ENCODE measurements at places on chromosomes 12 and 14.
A peak's percentile ranks its signal among the peaks of the same experiment; 100 is the strongest.

- DNase-seq: no peak
Measured at GRCh38 chr12:122908915-122909314, 13.0 kb upstream of the VPS37B start.

DNA sequence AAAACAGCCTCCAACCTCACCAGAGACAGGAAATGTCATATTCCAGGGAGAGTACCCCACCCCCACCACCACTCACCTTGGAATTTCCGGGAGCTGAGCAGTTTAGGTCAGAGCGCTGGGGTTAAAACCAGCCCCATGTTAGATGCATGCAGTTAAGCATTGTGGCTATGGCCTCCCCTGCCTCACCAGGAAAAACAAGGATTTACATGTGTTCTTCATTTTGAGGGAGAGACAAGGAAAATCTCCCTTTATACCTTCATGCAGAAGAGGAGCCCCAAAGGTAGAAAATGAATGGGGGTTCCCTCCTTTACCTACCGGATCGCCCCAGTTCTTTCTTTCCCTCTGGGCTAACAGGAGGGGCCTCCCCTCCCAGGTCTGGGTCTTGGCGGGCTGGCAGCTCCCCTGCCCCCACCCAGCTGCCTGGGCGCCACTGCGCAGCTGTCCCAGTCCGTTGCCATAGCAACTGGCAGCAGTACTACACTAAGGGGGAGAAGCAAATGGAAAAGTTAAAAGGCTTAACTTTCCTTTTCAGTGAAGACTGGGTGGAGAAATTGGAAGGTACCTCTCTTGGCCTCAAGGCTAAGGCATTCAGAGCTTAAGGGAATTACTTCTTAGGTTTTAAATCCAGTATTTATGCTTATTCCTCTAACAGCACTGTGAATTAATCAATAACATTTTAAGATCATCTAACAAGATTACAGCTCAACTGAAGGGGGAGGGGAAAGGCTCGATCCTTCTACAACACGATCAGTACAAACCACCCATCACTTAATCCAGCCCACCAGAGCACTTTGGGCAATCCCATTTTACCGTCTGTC is 20.5 kb downstream of the CBX5 start:
- DNase-seq: peak; percentile 80

DNA sequence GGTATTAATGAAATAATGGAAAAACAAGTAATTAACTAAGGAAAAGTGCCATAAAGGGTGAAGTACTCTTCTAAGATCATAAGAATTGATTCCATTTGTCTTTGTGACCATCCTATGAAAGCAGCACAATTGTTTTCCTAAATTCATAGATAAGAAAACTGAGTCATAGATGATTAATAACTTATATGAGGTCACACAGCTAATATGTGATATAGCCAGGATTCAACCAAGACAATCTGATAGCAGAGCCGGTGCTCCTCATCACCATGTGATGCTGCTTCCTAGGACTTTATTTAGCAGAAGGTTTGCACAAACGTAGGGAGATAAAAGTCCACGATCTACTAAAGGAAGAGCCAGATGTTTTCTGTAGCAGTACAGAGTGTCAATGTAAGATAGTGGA is 181.5 kb upstream of the SYT1 start:
- DNase-seq: no peak

DNA sequence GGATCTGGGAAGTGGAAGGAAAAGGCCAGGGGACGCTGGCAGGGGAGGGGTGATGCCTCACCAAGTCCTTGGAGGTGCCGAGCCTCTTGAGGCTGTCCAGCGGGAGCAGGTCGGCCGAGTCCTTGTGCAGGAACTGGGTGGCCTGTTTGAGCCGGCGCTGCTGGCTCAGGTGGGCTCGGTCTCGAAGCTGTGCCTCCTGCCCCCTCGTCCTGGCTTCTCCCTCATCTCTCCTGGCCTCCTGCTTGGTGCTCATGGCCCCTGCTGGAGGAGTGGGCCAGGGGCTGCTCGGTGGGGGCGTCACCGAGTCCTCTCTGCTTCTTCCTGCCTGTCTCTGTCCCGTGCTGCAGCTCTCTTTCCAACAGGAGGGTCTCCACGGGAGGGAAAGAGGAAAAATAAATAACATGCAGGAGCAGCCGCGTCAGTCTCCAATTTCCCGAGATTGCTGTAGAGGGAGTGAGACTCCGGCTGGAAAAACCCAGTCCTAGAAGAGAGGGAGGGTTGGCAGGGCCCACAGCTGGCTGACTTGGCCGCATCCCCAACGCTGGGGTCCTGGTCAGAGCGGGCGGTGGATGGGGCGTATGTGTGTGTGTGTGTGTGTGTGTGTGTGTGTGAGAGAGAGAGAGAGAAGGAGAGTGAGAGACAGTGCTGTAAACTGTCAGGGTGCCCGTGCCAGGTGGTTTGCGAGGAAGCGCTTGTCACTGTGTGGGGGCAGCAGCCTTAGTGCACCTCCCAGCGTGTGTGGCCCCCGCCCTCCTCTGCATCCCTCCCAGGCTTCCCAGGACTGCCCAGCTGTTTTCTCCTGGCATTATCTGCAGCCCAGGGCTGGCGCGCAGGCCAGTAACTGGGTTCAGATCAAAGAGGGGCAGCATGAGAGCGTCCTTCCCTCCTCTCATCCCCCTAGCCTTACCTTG is at the start of gene NRIP2:
Gene NRIP2, minus strand, starts transcription at position 455 of the 911 bp plus-strand sequence. Its CDS starts 52 bp downstream, at position 403.
- DNase-seq: peak; percentile 76

GRCh38 chr14:92397150-92397952 is 74.4 kb downstream of the SLC24A4 start:
- DNase-seq: no peak

GRCh38 chr12:124279315-124279714 is 15.6 kb upstream of the RFLNA start:
- DNase-seq: no peak

GRCh38 chr12:42135259-42135814 is 9.3 kb downstream of the GXYLT1 start:
- DNase-seq: no peak

DNA sequence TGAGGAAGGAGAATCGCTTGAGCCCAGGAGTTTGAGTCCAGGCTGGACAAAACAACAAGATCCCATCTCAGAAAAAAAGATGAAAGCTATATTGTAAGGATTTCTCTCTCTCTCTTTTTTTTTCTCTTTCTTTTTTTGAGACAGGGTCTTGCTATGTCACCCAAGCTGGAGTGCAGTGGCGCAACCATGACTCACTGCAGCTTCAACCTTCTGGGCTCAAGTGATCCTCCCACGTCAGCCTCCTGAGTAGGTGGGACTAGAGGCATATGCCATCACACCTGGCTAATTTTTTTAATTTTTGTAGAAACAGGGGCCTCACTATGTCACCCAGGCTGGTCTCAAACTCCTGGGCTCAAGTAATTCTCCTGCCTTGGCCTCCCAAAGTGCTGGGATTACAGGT is 5.8 kb upstream of the MRPL42 start:
- DNase-seq: no peak

GRCh38 chr14:99266181-99267178 is 5.5 kb downstream of the BCL11B start:
- DNase-seq: peak; percentile 69

DNA sequence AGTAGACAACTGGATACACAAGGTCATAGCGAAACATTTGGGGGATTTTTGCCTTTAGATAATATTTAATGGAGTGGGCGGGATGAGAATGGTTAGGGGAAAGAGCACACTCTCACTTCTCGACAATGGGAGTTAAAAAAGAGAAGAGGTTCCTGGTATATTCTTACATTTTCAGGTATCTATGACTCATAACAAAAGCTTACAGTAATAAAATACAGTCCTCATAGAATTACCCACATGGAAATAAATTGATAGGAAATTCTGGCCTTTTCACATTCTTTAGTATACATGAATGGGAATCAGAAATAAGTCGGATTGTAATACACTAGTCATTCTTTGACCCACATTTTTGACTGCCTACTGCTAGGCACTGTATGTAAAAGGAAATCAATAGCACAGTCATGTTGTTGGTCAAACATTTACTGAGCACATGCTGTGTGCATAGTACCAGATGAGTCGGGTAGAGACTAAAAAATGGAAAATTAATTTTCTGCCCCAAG is 8.2 kb upstream of the CRADD start:
- DNase-seq: no peak

GRCh38 chr12:132689227-132689626 is 1.8 kb downstream of the PXMP2 start:
- DNase-seq: no peak

GRCh38 chr14:93955850-93956481 is 20.4 kb downstream of the ASB2 start:
- DNase-seq: no peak

DNA sequence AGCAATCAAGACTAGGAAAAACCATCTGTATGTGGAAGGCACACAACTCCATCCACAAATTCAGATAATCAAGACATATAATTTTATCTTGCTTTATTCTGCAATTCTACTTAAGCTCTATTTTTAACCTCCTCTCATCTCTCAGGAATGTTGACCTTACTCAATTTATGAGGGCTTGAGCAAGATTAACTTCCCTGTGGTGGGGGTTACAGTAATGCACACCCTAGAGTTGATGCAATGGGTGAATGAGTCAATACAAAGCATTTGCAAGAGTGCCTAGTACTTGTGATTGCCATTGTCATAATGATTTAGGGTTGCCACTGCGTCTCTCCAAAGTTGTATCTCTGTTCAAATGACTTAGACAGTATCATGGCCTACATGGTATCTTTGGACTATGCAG is 1598.4 kb upstream of the TMEM132C start:
- no peak for DNase-seq

DNA sequence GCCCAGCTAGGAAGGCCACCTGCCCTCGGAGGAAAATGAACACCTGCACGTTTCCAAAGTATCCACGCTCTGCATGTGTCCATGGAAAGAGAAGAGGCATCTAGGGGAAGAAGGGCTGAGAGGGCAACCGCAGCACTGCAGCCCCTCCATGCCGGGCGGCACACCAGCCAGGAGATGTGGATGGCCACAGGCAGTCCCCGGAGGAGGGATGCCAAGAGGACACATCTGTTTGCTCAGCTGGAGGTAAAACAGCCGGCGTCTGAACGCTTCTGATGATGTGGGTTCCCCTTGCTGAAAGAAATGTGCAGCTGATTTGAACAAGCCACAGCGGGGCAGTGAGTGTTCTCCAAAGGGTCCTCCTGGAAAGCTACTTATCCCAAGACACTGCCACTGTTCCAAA is 34.0 kb downstream of the CHGA start:
- DNase-seq: no peak

GRCh38 chr12:29273178-29273843 is 107.7 kb downstream of the ERGIC2 start:
- no peak for DNase-seq

- no peak for DNase-seq
Measured at GRCh38 chr12:59646636-59647035, 50.8 kb downstream of the SLC16A7 start.

DNA sequence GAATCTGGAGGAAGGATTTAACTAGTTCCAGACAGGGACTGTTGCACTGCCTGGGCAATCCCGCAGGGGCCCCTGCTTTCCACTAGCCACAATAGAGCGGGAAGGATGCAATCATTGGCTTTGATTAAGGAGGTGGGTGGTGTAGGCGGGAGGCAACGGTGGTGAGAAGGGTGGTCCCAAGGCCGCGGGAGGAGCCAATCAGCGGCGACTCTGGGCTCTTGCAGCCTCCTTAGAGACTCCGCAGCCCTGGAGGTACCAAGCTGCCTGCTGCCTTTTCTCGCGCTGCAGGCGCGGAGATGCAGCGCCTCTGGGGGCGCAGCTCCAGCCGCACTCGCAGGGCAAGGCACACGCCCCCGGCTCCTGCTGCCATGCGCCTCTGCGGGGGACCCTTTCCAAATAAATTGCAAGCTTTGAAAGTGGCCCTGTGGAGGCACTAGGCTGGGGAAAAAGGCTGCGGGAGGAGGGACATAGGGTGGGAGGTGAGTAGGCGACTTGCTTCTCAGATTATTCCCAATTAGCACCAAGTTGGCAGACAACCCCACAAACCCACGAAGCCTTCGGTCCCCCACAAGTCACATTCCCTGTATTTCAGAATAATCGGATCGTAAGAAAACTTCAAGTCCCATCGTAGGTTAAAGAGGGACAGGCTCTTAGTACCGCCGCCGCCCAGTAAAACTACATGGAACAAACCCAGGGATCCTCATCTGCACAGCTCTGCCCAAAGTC is 858 bp upstream of the KCNA1 start:
- DNase-seq: peak; percentile 26

DNA sequence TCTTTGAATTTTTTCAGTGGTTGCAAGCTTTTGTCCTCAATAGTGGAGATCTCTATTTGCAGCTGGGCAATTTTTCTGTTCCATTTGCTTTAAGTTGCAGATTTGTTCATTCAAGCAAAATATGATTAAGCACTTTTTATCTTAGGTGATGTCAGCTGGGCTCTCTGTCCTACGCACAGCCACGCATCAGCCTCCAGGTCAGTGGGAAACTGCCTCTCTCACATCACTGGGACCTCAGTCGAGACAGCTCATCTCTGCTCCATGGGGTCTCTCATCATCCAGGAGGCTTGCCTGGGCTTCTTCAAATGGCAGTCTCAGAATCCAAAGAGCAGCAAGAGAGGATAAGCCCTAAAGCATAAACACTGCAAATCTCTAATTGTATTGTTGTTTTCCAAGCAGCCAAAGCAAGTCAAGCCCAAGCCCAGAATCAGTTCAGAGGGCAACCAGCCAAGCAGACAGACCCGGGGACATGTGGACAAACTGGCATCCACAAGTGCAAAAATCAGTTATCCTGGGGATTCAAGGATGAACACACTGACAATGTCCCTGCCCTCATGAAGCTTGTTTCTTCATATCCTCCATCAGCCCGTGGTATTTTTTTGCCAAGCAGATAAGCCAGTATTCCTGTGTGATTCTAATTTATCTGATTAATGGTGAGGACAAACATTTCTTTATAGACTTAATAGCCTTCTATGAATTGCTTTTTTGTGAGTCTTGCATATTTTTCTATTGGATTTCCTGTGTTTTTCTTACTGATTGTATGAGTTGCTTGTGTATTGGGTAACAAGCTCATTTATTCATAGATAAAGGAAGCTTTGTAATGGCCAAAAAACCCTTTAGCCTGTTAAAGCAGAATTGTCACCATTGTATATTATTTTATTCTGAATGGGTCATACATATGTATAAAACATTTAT is 262.5 kb downstream of the GXYLT1 start:
- no peak for DNase-seq

DNA sequence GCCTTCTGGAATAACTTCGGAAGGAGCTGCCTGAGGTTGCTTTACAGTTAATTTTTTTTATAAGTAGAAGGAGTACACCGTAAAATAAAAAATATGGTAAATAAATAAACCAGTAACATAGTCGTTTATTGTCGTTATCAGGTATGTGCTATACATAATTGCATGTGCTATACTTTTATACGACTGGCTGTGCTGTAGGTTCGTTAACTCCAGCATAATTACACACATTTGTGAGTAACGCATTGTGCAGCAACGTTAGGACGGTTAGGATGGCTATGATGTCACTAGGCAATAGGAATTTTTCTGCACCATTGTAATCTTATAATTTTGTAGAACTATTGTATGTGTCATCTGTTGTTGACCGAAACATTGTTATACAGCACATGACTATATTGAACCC is 8.5 kb downstream of the EXD2 start:
- no peak for DNase-seq

DNA sequence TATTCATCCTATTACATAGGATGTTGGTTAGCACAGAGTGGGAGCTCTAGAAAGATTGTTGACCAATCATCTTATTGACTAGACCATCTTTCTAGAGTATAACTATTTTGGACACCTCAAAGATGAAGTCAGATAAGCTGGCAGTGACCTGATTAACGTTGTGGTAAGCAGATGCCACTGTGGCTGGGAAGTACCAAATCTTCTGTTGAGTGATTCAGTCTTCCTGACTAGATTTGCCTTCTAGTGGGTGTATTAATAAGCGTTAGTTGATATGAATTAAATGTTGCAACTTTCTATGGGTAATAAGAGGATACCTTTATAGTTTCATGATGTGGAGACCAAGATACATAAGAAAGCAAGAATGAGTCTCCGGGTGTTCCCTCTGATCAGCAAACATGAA is 51.2 kb upstream of the HELB start:
- DNase-seq: no peak

Data from frontal cortex (tissue), 4 donors.